ENCODE measurements at places on chromosomes 7 and 10. TPM values are rescaled to one million over a fixed set of nuclear protein-coding genes. Genes with fewer than 3 reads are reported as not detected.

INHBA gene
- 0.14 TPM for total RNA-seq

GDF2 gene
- total RNA-seq, result not detected

DNA sequence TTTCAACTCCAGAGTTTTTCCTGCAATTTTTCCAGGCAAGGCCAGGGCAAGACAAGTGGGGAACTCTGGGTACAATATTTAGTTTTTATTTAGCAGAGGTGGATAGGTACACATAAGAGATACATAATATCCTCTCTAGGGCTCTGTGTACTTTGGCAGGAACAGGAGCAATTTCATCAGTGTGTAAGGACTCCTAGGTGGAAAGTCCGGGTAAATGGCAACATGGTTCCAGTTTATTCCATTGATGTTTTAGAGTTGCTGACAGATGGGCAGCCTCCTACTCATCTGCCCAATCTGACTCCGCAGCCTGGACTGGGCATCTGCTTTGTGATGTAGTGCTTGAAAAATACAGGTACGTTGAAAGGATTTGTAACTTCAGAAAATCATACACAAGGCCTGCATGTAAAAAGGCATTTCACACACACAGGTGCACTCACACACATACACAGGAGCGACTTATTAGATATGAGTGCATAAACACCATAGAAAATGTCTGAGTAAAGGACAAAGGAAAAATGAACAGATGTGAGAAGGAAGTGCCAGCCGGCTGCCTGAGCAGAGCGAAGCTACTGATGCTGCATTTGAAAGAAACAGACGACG lies 5.7 kb downstream of the PON1 start:
- no peak for DNase-seq

DNA sequence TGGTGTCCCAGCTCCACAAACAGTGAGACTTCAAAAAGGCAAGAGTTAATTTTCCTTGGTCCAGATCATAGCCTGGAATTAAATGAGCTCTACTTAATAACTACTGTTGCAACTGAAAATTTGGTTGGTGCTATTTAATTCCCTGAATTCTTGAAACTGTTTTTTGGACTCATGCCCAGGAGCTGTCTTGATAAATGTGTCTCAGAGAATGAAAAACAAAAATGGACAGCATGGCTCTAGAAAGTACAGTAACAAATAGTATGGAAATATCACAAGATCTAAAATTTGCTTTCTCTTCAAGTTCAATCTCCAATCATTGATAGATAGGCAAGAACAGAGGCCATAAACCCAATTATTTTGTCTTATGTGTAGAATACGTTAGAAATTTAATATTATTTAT lies 42.5 kb downstream of the CCDC71L start:
- DNase-seq, result no peak

DNA sequence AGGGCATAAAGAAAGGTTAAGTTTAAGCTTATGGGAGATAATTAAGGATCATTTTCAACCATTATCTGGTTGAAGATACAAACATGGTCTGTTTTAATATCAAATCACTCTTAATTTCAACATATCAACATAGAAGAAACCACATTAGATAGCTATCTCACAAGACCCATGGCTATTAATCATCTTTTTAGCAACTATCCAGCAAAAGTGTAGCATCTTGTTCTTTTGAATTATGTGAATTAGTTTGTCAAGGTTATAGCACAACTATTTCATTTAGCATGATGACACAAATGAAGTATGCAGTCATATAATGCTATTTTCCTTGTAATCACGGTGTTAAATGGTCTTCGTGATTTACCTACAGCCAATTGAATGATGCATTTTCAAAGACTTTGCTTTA lies 58.9 kb upstream of the PPP1R9A start:
- DNase-seq, result no peak

CLRN3 gene
- total RNA-seq, result not detected

PYROXD2 gene
- total RNA-seq, result 36.2 TPM

OR2A42 gene
- not detected for total RNA-seq

- no peak for DNase-seq
Observed at GRCh38 chr10:44636625-44637024, 251.7 kb upstream of the CXCL12 start.

GRCh38 chr10:22345301-22346095 lies at the start of gene SPAG6:
TSS of gene SPAG6 (plus strand) at chr10:22345496. CDS start at chr10:22345612, 116 bp downstream.
- DNase-seq, result no peak

DNA sequence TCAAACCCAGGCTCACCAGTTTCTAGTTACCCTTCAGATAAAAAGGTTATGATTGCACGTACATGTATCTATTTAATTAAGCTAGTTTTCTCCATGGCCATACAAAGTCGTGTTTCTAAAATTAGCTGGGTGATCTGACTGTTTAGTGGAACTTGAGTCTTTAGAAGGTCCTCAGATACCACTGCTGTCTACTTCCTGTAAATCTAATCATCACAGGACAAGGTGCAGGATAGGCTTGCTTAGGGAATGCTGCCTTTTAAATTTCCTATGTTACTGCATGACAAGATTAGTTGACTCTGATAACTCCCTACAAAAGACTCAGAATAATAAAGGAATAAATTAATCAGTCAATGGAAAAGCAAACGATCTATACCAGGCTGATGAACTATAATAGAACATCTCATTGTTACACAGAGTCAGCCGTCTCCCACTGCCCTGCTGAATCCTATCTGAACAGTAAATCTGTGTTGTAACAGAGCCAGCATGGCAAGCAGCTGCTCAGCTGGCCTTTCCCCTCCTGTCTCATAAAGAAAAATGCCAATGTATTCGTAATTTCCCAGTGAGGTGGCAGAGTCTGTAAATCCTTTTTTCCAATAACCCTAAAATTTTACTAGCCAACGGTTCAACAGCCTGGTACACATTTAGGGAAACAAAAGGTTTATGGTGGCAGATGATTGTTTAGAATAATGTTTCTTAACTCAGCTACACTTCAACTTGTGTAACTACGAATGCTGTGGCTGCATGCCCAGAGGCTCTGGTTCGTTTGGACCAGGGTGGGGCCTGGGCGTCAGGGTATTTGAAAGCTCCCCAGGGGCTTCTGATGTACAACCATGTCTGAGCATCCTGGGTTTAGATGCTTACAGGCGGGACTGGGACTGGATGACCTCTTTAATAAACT lies 318.0 kb downstream of the PAXIP1 start:
- no peak for DNase-seq

DNA sequence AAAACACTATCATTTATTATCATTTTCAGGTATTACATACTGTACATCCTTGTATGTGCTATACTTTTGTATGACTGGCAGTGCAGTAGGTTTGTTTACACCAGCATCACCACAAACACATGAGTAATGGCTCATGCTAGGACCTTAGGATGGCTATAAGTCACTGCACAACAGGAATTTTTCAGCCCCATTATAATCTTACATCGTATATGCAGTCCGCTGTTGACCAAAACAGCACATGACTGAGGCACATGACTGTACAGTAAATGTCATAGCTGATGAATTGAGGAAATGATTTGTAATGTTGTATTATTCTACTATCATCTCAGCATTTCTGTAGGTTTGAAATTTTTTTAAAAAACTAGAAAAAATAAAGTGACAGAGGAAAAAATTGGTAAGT lies 38.6 kb downstream of the BPGM start:
- no peak for DNase-seq

GNAI1 gene
- total RNA-seq, result 0.78 TPM

DNA sequence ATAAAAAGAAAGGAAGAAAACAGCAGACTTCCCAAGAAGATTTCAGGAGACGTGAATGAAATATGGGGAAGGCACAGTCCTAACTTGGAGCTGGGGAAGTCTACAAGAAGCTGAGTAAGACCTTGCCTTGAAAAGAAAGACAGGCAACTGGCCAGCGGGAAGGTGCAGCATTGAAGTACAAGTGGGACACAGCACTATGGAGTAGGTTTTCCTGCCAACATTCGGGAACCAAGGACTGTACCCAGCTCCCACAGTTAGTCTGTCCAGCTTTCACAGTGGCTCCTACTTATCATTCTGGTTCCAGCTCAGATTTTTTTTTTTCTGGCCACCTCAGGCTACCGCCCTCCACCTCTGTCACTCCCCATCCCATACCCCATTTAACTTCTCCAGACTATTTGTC lies 10.0 kb downstream of the HPS1 start:
- no peak for DNase-seq

GRCh38 chr10:46098386-46098785 lies 52.3 kb upstream of the MSMB start:
- no peak for DNase-seq

SEC61A2 gene
- 12.2 TPM for total RNA-seq

DNA sequence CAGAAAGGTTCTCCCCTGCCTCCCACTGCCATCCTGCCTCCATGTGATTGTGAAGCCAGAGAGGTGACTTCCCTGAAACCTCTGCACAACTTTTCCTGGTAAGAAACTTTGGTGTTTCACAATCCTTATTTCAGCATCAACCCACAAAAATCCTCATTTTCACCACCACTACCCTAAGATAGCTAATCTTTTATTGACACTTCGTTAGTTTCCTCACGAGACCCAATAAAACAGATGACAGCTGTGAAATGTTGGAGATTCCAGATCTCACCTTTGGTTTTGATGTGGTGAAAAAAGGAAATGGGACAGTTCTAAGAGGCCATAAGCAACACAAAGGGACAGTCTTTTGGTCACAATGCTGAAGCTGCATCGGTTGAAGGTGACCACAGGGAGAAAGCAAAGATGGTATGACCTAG lies 59.9 kb upstream of the TM9SF3 start:
- DNase-seq, result no peak
